Right cardiac atrium (tissue), 5 donors: ENCODE measurements at places on chromosomes 7 and 10. TPM values are rescaled to one million over a fixed set of nuclear protein-coding genes. Genes with fewer than 3 reads are reported as not detected.
A peak's percentile ranks its signal among the peaks of the same experiment; 100 is the strongest.

SPDYE5 gene
- total RNA-seq: not detected

TBXAS1 gene
- 9.1 TPM for total RNA-seq

ACBD7 gene
- total RNA-seq: not detected

UFSP1 gene
- 3.5 TPM for total RNA-seq

- DNase-seq: no peak
Observed at GRCh38 chr10:102665904-102666509, 21.7 kb downstream of the TRIM8 start.

DNA sequence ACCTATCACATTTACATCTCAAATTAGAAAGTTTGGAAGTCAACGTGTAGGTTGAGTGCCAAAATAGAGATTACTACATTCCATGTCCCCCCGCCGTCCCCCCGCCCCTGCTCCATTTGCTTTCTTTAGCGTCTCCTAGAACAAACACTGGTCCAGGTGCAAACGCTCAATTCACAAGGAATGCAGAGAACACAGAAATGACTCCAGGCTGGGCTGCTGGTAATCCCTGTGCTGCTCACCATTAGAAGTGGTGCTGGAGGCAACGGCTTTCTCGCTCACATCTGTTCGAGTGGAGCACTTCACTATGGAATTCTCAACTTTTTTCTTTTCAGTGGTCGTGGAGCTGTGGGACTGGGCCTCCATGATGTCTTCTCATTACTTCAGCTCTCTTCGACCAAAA is 14.1 kb downstream of the GLI3 start:
- DNase-seq: no peak

DNA sequence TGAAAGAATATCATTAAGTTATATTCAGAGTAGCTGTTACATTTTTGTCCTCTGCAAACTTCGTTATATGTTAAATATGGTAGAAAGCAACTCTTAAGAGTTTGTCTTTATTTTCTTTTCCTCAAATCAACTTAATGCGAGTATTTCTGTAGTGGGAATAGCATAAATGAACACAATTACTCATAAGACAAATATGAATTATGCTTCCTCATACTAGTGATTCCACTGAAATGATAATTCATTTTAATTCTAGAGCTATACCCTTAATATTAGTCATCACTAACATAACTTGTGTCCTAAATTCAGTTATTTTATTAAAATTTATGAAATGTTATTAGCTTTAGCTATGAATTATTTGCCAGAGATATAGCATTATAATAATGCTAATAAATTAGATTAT is 820.6 kb upstream of the KCND2 start:
- no peak for DNase-seq

GRCh38 chr7:1690359-1690958 is 20.4 kb downstream of the ELFN1 start:
- DNase-seq: no peak

DNA sequence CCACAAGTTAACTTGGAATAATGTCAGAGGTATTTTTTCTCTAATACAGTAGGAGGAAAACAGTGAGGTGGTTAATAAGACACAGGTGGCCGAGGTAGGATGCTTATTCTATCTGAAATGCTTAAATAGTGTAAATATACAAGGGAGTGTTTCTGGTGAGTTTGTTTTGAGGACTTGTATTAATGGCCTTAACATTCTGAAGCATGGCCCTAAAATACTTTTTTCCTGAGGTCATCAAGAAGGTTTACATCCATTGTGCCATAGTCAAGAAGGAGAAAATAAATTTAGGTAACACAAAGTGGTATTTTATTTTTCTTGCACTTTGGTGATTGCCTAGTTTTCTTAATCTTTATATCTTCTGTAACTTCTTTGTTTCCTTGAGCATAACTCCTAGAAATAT is 18.8 kb downstream of the GNAI1 start:
- DNase-seq: no peak

DNA sequence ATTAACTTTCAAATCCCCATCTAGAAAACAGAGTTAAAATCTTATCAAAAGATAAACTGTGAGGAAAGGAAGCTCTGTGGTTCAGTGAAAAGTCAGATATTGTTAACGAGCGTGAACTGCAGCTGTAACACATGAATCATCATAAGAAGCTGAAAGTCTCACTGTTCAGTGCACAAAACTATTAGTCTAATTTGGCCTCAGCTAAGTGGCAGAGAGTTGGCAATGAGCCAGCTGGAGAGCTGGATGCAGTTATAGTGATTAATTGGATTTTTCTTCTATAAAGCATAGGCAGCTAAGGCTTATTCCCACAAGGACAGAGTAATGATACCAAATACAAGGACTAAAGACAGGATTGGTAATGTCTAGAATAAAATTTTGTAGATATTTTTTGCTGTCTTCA is 101.1 kb upstream of the ABCB5 start:
- peak; percentile 74 for DNase-seq

DNA sequence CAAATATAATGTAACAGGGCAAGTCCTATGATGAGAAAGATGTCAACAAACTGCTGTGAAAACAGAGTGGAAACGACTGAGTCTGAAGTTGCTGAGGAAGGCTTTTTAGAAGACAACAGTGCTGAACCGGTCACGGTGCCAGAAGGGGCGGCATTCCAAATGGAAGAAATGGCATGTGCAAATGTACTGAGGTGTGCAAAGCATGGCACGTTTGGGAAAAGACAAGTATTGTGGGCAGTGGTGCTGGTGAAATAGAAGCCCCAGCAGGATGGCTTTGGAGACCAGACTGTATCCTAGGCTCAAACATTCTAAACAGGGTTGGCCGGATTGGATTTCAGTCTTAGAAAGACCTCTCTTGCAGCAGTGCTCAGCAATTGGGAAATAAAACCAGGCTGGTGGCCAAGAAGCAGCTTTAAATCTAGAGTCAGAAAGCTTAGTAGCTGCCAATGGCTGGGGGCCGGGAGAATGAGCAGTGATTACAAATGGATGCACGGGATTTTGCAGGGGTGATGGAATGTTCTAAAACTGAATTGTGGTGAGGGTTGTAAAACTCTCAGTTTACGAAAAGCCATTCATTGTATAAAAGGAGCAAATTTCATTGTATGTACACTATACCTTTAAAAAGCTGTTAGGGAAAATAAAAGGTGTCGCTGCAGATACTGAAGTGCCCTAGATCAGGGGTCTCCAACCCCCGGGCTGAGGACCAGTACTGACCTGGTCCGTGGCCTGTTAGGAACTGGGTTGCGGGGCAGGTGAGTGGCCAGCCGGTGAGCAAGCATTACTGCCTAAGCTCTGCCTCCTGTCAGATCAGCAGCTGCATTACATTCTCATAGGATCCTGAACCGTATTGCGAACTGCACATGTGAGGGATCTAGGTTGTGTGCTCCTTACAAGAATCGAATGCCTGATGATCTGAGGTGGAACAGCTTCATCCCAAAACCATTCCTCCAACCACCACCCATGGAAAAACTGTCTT is 141.6 kb downstream of the HIBADH start:
- DNase-seq: no peak

GRCh38 chr7:149833495-149834130 is 4.6 kb upstream of the ZNF862 start:
- DNase-seq: no peak

DNA sequence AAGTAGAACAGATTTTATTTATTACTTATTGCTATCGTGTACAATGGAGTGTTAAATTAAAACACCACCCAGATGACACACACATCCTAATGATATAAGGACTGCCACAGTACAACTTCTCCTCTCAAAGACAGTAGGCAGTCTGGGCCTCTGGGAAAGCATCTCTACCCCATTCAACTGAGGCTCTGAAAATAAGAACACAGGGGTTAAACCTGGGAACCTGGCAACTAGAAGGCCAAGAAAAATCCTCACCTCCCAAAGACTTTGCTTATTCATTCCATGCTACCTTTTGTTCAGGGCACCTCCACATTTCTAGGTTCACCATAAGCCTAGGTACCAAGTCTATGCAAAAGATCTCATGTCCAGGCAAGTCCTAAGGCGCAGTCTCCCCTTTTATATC is 125.4 kb upstream of the FEZF1 start:
- DNase-seq: no peak

- no peak for DNase-seq
Observed at GRCh38 chr7:104206841-104207240, 972 bp downstream of the ORC5 start.

DNA sequence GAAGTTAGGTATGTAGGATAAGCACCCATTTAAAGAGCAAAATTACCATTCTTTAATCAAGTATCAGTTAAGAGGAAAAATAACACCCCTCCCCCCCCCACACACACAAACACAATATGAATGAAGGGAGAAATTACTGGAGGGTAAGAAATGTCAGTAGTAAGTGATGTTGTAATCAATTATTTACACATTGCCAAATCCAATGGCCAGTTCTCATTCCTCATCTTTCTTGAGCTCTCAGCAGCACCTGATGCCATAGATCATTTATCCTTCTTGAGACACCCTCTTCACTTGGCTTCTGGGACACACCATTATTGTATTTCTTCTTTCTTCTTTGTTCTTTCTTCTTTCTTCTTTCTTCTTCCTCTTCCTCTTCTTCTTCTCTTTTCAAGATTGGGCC is 33.7 kb upstream of the FAM3C start:
- no peak for DNase-seq

DNA sequence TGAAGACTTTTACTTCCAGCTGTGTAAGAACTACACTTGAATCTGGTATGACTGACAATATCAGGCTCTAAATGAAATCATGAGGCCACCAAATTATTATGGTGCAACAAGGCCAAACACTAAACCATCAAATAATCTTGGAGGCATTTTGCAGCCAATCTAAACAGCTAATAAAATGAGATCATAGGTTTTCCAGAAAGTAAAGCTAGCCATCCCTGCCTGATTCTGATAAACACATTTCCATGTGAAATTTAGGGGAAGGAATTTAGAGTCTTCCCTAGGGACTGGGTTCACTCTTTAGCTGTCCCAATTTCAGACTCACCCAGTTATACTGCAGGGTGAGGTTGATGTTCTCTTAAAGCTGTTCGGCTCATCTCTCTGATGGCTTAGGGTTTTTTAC is 190.3 kb upstream of the TMEM196 start:
- no peak for DNase-seq

GRCh38 chr7:132410385-132410784 is 165.9 kb downstream of the PLXNA4 start:
- DNase-seq: peak; percentile 72
